ENCODE measurements at places on chromosomes 4 and X.

- DNase-seq = no peak
These were observed 257.4 kb downstream of the CFAP299 start for GRCh38 chr4:80592950-80593349.

DNA sequence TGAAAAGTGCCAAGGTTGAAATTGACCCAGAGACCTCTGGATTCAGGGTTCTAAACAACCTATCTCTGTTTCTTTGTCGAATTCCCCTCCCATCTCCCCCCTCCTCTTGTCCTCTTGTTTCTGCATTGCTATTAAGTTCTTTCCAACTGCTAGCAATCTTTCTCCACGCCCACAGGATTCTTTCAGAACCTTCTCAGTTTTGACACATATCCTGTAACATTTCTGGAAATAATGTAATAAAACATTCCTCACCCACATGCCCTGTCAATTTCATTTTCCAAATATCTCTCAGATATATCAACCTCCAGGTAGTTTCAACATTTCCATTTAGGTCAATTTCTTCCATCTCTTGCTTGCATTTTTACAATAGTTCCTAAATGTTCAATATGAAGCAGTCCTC lies 1105.9 kb downstream of the ARAP2 start:
- DNase-seq = no peak

DNA sequence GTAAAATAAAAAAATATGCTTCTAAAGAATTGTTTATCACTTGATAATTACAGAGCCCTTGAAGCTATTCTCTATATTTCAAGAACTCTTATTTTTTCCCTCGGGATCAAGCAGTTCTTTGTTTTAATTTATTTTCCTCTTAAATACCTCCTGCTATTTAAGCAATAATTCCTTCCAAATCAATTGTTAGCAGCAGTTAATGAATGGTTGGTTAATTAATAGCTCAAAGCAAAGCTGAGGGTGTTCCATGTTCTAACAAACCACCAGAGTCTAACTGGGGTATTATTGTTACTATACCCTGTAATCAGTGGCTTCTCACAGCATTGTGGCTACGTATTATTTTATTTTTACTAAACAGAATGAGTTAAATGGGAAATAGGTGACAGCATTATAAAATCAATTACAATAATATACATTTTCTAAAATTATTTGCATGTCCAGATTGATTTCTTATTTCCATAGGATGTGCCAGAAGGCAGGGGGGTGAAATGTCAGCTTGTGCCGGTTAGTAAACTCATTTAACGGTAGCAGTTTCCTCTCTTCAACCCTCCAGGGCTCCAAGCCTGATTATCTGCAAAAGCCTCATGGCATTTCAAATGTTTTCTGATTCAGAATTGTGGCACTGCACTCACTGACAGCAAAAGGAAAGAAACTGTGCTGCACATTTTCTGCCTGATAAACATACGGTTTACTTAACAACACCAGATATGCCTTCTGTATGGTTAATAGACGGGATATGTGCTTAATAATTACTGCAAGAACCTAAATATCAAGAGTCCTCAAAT lies 286.9 kb upstream of the EMCN start:
- DNase-seq = no peak

GRCh38 chr4:152454398-152455011 lies 81.4 kb downstream of the FBXW7 start:
- peak; percentile 7 for DNase-seq

GRCh38 chrX:139811942-139812629 lies 104.1 kb upstream of the MCF2 start:
- no peak for DNase-seq

- peak; percentile 16 for DNase-seq
These were observed 763 bp downstream of the USP38 start for GRCh38 chr4:143185253-143186107.

DNA sequence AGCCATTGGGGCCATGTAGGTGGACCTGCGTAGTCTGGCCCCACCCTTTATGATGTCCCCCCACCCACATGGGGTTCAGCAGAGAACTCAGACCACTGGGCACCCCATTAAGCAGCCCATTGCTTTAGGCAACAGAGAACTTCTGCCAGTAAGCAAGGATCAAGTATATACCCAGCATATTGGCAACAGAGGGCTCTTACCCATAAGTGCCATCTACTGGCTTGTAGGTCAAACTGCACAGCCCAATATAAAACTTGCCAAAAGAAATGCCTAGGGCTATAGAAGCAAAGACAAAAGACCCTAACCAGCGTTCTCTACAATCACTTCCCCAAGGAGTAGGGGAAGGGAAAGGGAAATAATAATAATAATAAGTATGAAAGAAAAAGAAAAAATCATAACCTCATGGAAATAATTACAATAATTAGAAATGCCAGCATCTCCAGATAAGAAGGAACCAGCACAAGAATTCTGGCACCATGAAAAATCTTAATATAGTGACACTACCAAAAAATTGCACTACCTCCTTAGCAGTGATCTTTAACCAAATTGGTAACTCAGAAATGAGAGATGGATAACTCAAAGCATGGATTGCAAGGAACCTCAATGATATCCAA lies 1090.7 kb downstream of the FAT4 start:
- peak; percentile 2 for DNase-seq

DNA sequence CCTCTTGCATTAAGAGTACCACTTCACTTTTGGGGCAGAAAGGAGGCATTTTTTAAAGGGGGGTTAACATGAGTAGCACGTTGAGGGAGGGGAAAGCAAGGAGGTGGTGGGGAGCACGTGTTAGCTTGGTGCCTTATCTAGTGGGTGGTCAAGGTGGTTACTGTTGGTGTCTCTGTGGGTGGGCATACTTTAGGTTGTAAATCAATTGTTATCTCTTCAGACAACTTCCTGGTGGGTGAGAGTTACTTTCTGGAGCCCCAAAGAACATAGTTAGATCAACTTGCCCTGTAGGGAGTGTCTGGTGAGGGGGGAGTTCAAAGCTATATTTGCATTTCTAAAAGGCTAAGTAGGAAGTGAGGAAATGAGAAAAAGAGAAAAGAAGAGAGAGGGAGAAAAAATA lies 297.7 kb upstream of the CLNK start:
- DNase-seq = no peak

DNA sequence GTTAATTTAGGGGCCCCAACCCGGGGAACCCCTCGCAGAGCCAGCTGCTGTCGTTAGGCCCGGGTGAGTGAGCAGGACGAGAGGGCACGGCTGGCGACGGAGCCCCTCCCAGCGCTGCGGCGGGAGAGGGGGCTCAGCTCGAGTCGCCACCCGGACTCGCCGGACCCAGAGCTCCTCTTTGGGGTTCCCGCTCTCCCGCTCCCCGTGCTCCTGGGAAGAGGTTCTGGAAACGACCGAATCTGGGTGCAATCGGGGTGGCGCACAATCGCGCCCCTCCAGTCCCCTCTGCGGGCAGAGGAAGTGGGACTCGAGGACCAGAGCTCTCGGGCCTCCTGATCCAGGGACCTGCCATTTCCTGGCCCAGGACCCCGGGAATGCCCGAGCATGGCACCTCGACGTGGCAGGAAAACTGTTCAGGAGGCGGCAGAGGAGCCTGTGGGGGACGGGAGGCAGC lies 37.3 kb upstream of the ARAF start:
- DNase-seq = no peak

- DNase-seq = no peak
These were observed 1.1 kb downstream of the UVSSA start for GRCh38 chr4:1348014-1348513.

DNA sequence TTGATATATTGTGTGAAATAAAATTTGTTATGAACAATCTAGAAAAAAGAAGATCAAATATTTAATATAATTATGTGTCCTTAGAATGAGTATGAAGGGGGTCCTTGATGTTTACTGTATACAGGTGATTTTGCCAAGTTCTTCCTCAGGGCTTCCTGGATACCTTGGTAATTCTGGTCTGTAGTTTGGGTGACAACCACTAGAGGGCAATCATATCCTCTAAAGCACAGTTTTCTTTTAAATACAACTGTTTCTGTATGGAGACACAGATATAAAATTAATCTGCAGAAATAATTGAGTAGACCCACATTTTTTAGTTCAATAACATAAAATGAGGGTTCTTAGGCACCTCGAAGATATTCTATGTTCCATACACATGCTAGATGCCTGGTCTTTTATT lies 157.7 kb downstream of the SPANXN1 start:
- DNase-seq = peak; percentile 43

DNA sequence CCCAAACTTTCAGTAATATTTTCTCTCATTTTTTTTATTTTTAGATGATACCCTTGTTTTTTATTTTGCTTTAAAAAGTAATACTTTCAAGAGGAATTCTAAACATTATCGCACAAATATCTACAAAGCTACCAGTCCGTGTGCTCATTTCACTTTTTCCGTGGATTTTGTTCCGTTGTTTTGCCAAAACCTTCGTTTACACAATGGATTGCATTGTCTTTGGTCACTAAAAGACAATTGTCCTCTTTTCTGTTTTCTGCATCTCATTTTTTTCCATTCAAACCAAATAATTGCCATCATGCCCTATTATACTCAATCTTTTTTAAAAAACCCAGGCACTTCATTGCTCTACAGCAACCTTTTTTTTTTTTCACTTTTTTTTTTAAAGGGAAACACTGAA lies 214.9 kb downstream of the CXXC4 start:
- DNase-seq = no peak

- DNase-seq = no peak
These were observed 168.5 kb upstream of the MAP3K15 start for GRCh38 chrX:19683817-19684216.

- no peak for DNase-seq
These were observed 442.8 kb upstream of the ZFP42 start for GRCh38 chr4:187552781-187553180.

DNA sequence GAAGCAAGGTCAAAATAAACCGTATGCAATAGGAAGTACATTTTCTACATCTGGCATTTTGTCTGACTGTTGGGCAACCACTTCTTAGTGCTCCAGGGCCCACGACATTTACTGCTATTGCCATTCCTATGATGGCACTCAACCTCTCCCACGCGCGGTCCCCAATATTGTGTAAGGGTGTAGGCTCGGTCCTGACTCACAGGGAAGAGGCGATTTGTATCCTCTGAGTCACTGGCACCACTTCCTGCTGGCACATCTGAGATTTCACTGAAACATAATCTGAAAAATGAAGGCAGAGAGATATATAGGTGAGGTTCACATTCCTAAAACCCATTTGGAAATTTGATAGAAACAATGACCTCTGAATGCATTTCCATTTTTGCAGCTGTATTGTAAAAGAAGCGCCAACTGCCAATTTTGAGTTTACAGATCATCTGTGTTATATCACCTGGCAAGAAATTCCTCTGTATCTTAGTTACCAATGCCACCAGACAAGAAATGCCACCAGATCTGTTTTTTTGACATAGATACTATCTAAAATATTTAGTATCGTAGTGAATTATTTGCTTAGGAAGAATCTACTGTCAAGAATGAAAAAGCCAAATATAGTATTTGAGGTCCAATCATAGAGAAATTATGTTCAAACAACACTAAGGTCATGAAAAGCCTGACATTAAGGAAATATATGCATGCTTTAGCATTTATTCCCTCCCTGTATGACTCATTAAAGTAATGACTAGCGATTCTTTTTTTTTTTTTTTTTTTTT lies 9.8 kb downstream of the EREG start:
- DNase-seq = no peak

DNA sequence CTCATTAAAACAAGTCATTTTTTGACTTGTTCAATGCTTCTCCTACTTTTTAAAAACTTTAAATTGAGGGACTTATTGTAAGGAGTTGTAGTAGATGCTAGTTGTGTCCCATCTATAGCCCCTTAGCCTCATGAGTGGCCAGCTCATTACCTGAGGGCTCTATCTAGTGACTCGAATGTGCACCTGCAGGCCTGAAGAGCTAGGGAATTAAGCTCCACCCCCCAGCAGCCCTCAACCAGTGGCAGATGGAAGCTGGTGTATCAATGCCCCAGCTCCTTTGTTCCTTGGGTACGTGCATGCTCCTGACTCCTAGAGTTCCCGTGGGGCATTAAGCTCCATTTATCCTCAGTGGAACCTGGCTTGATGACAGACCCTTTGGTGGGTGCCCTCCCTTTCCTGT lies 146.7 kb upstream of the FAM9B start:
- no peak for DNase-seq

GRCh38 chr4:149605601-149606378 lies 209.9 kb downstream of the IQCM start:
- no peak for DNase-seq

DNA sequence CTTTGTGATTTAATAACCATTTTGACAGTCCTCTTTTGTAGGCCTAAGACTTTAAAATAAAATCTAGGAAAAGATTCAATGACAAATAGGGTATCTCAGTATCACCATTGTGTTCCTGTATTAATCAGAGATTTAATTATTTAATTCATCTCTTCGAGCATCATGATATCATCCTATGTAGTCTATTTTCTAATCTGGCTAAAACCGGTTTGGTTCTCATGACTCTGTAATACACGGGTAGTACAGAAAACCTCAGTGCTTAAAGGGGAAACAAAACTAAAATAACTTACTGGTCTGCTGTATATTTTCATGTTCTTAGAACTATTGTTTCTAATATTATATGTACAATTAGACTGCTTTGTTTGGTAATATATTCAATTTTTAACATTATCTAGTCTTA lies 23.7 kb upstream of the FBXW7 start:
- DNase-seq = no peak

DNA sequence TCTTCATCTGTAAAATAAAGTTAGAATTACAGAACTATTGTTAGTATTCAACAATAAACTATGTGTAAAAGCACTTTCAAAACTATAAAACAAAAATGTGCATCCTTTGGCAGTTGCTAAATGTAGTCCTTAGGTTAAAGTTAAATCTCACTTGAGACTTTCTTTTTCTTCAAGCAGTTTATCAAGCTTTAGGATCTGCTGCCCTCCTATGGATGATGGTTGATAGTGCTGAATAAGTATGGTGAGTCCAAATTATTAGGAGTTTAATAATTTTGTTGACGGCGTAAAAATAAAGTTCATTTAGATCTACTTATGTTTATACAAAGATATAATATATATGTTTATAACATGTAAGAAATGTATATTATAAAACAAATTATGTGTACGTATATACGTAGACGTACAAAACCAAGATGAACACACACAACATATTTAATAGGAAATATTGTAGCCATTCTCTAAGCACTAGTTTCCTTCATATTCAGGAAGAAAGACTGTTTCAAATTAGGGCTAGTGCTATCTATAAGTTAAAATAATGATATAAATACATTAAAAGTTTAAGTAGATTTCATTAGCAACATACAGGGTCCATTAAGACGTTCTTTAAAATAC lies 22.3 kb downstream of the UGT2A2 start:
- DNase-seq = peak; percentile 35
